GM10248 (cell line): ENCODE measurements at places on chromosomes 5 and 9.

DNA sequence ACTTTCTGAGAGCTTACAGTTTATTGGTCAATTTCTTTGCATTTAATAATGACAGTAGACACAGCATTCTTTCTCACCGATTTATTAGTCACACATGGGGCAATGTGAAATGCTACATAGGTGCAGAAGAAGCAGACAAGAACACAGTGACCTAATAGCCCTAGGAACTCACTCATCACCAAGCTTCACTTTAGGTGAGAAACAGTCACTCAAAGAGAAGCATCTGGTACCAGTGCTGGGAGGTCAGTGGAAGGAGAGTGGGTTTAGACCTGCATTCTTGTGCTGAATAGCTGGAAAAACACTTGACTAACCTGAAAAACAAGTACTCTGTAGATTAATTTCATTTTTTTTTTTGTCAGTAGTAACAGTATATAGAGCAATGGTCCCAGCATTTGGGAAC lies 179.6 kb downstream of the GRIA1 start:
- no peak for DNase-seq

- peak; percentile 83 for DNase-seq
Measured at GRCh38 chr9:137028263-137029057, 423 bp upstream of the ABCA2 start.

DNA sequence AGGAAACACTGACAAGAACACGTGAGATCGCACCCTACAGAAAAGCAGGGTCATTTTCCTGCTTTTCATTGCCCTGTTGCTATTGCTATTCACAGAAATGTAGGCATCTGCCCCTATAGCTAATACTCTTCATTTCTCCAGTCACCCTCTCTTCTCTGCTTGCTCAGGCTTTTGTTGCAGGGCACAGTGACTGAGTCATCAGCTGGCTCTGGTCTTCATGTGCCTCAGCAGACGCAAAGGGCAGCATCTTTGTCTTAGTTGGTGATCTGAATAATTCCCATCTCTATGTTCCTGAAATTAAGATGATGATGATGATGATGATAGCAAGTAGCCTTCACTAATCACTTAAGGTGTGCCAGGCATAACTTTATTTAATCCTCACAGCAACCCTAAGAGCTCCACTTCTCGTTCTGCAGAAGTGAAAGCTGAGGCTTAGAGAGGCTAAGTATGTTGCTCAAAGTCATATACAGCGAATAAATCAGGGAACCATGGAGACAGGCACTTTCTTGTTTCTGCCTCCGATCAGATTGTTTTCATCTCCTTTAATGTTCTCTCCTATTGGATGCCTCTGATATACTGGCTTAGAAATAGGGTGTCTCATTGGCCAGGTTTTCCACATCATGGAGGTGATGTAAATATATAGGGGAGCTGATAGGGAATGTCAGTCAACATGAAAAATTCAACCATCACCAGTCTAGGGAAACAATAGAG lies 133.0 kb upstream of the STK32A start:
- DNase-seq = no peak

DNA sequence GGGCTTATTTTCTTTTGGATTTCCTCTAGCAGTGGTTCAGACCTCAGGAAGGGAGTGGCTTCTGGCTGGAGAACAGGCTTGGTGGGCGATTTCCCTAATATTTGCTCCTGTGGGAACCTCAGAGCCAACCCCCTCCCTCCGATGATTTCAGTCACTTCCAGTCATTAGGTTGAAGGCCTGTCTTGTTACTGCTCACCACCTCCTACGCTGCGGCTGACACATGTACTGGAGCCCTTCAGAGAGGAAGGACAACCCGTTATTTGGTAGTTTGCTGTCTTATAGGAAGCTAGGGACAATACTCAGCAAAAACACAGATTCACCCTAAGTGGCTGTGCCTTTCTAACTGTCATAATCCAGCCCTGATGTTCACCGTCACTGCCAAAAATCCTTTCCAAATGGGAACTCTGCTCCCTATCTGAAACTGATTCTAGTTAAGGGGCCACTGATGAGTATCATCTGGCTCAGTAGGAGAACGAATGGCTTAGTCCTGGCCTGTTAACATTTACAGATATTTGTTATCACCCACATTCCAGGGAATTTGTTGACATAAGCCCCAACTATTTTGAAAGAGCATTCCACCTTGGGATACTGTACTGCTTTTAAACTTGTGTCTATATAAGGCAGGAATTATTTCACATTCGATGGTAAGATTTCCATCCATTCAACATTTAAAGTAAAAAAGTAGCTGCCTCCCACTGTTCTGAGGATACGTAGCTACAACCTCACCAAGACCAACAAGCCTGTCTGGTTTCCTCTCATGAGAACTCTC lies 29.3 kb upstream of the ANKH start:
- DNase-seq = no peak

GRCh38 chr9:8259028-8259427 lies 459.4 kb upstream of the DMAC1 start:
- no peak for DNase-seq

GRCh38 chr5:146675636-146676035 lies 159.6 kb upstream of the GPR151 start:
- no peak for DNase-seq

- DNase-seq = no peak
Measured at GRCh38 chr9:96031916-96032534, 156.5 kb downstream of the ERCC6L2 start.

DNA sequence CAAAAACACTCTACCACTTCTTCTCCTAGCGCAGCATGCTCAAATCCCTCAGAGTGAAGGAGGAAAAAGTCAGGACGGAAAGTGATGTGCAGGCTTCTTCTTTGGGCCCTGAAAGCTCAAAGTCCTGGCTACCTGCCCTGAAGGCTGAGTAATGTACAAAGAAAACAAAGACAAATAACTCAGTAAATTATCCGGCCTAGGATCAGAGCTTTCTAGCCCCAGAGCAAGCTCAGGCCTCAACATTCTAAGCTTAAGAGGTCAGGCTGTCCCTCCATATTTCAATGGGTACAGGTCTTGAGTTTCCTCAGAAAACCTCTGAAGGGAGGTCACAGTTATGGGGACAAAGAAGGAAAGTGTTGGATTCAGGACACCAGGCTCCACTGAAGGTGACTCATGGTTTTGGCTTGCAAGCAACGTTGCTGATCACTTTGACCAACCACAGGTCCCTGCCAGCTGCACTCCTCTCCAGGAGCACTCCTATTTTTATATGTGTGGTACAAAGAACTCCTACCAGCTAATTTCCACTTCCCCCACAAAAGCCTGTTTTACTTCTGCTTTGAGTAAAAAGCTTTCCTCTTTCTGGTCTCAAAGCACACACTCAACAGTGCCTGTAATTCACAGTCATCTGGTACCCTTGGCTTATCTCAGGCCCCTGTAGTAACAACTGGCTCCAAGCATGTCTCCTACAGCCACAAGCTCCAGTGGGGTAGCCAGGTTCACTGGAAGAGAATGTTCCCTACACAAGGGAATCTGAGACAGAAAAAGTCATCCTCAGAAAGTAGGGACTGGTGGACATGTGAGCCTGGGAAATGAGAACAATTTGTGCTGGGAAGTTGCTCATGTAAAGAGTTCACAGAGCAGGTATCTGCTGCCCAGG lies 115.7 kb downstream of the UGCG start:
- peak; percentile 65 for DNase-seq

- no peak for DNase-seq
Measured at GRCh38 chr5:456351-457194, 13.6 kb downstream of the EXOC3 start.

GRCh38 chr9:116661037-116661954 lies 25.8 kb upstream of the TRIM32 start:
- peak; percentile 49 for DNase-seq

DNA sequence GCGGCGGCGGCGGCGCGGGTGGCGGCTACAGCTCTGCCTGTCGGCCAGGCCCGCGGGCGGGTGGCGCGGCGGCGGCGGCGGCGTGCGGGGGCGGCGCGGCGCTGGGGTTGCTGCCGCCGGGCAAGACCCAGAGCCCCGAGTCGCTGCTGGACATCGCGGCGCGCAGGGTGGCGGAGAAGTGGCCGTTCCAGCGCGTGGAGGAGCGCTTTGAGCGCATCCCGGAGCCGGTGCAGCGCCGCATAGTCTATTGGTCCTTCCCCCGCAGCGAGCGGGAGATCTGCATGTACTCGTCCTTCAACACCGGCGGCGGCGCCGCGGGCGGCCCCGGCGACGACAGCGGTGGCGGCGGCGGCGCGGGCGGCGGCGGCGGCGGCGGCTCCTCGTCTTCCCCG lies 296 bp downstream of the ZSWIM6 start:
- DNase-seq = peak; percentile 33

- DNase-seq = no peak
Measured at GRCh38 chr9:98665501-98665900, 43.2 kb downstream of the GABBR2 start.

GRCh38 chr9:112867275-112867991 lies 23.2 kb downstream of the SLC46A2 start:
- DNase-seq = peak; percentile 53
